ENCODE measurements at places on chromosomes 12 and 14.

DNA sequence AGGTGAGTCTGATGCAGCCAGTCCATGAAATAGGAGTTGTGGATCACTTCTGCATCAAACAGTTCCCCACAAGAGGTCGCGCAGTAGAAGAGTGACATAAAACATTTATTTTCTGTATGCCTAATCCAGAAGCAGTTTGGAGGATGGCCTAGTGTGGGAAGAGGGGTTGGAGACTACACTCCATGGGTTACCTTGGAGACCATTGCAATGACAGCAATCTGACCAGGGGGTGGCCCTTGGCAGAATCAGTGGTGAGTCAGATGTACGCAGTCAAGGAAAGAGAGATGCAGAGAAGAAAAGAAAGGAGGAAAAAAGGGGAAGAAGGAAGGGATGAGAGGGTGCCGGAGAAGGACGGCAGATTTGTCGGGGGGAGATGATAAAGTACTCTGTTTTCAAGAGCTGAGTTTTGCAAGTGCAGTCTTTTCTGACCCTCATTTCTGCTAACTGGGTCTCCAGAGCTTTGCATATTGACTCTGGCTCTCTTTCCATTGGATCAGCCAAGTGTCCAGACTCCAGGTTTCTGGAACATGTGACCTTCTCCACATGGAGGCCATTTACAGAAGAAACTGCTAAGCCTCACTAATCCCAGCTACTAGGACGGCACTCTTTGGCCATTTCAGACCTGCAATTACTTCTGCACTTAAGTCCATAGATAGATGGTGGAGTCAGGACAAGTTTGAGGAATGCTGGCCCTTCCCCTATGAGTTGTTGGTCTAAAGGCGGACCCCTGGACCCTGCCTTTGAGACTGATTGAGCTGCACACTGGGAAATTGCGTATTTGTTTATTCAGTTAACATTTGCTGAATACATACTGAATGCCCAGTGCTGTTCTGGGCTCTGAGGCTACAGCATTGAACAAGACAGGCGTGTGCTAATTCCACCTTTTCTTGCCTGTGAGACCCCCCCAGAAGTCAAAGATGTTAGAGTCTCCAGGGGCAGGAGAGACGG lies 424.2 kb downstream of the BCL11B start:
- DNase-seq = no peak

GRCh38 chr12:107610021-107610859 lies 75.4 kb upstream of the PWP1 start:
- peak; percentile 5 for DNase-seq

- no peak for DNase-seq
Observed at GRCh38 chr14:84228702-84229101, 1301.2 kb upstream of the FLRT2 start.

DNA sequence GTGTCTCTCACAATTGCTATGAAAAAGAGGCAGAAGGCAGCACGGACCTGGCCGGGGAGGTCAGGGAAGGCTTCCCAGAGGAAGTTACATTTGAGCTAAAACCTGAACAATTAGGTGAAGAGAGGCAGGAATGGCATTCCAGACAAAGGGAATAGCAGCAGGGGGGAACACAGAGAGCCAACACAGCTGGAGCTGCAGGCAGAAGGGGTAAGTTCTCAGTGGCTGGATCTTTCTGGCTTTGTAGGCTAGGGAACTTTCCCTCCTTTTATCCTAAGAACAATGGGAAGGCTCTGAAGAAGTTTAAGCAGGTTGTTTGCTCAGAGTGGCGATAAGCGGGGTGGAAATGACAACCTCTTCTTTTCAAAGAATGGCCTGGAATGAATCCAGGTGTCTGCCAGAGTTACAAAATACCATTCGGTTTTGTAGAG lies 100.0 kb downstream of the PRIMA1 start:
- DNase-seq = no peak

GRCh38 chr14:81416981-81417380 lies 16.9 kb upstream of the STON2 start:
- DNase-seq = no peak

DNA sequence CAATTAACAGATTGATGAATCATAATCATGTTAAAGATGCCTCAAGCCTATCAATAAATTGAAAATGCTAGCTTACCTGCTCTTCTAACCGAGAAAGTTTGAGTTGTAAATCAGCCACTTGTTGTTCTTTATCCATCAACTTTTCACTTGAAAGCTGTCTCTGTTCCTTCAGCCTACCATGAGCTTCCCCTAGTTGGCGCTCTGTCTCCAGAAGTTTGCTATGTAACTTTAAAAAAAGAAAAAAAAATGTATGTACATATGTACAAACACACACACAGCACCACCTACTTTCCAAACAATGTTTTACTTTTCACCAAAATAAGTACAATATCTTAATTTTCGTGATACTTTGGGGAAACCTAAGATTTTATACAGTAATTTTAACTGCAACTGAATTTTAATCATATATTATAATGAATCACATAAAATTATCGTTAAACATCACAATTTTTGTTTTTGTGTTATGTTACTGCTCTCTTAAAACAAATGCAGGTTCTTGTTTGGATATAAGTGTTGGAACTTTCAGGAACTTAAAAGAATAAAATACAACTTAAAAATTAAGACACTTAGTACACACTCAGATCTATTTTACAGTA lies 101.2 kb downstream of the EEA1 start:
- DNase-seq = peak; percentile 8

- no peak for DNase-seq
Observed at GRCh38 chr12:120229487-120230325, 28.8 kb upstream of the RPLP0 start.

- no peak for DNase-seq
Observed at GRCh38 chr12:95701275-95701674, 89.3 kb downstream of the NTN4 start.

GRCh38 chr12:117567644-117568216 lies 206.3 kb upstream of the NOS1 start:
- DNase-seq = no peak

DNA sequence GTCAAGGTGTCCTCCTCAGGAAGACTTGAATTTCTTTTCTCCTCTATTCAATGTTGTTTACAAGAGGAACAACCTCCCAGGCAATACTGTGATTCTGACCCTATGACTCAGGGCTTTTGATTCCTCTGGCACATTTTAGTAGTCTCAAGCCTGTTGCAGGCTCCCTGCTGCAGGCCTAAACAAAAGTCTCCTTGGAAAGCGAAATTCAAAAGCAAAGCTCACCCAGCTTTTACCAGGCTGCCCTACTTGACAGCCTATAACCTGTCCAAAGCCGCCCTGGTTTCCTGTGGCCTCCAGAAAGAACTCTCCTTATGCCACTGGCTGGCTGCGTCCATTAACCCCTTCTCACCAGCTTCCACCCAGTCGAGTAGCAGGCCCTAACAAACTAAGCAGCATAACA lies 11.6 kb downstream of the FGD6 start:
- peak; percentile 63 for DNase-seq

DNA sequence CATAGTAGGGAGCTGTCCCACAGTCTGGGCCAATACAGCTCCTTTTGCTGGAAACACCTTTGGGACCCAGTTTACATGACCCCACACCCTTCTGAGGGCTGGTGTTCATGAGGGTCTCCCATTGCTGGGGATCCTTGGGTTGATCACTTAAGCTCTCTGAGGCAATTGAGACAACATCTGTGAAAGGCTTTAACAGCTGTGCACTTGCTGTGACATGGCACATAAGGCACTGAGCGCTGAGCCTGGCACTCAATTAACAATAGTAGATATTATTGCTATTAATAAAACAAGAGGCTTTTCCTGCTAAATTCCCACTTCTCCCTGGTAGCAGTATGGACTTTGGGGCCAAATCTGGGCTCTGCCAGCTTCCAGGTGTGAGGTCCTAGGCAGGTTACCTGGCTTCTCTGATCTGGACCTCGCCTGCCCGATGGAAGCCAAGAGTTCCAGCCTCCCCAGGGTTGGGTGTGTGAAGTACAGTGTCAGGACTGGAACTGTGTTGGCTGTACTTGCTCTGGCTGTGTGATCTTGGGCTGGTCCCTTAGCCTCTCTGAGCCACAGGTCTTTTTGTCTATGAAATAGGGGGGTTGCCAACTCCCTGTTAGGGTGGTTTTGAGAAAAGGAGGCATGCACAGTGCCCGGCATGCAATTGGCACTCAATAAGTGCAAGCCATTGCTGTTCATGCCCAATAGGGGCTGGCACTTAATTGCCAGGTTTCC lies 3.1 kb downstream of the SH2B3 start:
- no peak for DNase-seq

DNA sequence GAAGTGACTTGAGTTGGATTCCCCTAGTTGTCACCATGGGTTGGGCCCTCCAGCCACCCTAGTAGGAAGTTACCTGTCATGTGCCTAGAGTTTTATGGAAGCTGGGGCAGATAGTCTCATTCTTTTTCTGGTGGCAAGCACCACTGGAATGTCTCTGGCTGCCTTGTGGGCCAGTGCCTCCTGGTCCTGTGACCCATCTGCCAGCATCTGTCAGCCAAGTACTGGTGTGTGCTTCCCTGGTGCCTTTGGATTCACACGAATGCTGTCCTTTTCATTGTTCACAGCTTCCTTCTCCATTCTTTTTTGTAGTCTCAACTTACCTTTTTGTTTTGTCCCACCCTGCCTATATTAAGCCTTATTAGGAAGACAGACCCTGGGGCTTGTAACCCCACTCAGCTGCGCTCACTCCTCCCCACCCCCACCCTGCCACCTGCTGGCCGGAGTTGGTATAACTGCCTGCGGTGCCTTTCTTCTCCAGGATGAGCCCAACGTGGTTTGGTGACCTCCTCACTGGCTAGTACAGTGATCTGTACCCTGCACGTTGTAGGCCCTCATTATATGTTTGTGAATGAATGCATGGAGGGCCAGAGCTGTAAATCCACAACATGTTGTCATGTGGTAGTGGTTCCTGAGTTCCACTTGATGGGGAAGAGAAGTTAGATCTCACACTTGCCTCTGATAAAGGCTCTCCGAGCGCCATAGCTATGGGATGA lies 125.7 kb downstream of the TSPAN9 start:
- no peak for DNase-seq

DNA sequence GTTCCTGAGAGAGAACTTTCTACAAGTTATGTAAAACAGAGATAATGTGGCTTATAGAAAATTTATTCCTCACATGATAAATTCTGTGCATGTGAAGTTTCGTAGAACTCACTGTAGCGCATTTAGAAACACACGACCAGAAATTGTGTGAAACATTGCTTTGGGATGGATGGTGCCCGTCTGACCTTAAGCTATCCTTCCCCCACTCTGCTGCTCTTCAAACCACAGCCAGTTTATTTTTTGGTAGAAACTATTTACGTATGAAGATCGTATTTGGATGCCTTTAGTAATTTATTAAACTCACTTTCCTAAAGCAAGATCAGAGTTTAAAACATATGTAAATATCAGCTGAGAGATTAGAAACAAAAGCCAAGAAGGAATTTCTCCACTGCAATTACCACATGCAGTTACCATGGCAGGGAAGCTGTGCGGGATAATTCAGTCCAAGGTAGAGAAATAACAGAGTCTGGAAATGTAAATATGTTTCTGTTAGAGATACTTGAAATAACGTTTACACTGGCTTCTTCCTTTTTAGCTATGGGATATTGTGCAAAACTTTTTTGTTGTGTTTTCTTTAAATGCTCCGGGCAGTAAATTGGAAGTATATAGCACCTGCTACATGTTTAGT lies 382.7 kb downstream of the RGS6 start:
- no peak for DNase-seq

GRCh38 chr12:46702581-46703344 lies 123.0 kb downstream of the SLC38A4 start:
- DNase-seq = peak; percentile 82

DNA sequence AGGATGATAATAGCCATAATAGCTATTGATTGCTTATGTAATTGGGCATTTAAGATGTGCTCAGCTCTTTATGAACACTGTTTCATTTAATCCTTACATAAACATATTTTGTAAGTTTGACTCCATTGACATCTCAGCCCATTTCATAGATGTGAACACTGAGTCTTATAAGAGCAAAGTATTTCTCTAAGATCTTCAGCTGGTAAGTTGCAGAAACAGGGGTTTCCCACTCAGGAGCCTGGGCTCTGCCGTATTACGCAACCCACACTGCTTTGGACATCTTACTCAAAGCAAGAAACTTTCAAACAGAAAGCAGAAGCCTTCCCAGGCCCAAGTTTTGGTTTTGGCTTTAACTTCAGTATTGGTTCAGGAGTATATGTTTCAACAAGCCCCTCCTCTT lies 705.1 kb downstream of the MED13L start:
- DNase-seq = no peak

- no peak for DNase-seq
Observed at GRCh38 chr14:103819503-103820307, 27.7 kb downstream of the PPP1R13B start.

GRCh38 chr12:98856897-98857540 lies 211.9 kb downstream of the APAF1 start:
- no peak for DNase-seq

- peak; percentile 62 for DNase-seq
Observed at GRCh38 chr12:65823513-65824375, 539 bp upstream of the HMGA2 start.

DNA sequence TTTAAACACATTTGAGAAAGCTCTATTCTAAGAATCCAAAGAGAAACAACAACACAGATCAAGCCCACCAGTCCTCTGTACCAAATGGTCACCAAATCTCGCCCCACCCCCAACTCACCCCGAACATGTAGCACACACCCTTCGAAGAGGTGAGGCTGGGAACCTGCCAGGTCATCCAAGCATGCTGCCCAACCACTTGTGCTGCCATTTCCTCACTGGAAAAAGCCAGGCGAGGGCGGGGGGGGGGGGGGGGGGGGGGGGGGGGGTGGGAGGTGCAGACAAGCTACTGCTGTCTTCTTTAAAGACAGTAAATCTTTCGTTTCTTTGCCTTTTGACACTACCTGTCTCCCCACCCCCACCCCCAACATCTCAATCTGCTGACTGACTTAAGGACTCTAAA lies 59.9 kb downstream of the SETD3 start:
- no peak for DNase-seq

All from retinal pigment epithelial cell (primary cell).